Activated CD4-positive, alpha-beta memory T cell treated with anti-CD3 and anti-CD28 coated beads for 36 hours (primary cell): ENCODE measurements at places on chromosomes 11 and 22. TPM values are rescaled to one million over a fixed set of nuclear protein-coding genes. Genes with fewer than 3 reads are reported as not detected.

The FOLH1 gene
- total RNA-seq: not detected

- DNase-seq: peak; percentile 72
Measured at GRCh38 chr11:69088676-69089146, 40.0 kb downstream of the TPCN2 start.

DNA sequence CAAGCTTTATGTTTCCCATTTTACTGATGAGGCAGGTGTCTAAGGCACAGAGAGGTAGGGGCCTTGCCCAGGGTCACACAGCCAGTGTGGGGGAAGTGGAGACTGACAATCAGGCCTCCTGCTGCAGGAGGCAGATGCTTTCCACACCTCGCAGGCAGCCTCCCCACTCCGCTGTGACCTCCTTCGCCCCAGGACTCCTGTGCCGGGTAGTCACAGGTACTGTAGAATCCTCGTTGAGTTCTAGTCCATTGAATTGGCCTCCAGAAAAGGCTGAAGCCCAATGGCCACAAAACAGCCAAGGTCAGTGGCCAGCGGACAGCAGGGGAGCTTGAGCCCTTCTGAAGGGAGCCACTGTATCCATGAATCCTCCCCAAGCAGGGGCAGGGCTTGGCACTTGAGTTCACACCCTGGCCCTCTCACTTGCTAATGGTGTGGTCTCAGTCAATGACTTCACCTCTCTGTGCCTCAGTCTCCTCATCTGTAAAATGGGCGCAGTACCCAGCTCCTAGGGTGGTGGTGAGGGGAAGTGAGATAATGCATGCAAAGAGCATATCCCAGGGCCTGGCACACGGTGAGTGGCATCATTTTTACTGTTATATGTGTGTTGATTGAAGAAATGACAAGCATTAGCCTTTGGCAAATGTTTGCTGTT, 1.1 kb upstream of the FXYD2 start:
- peak; percentile 5 for DNase-seq

The PDGFD gene
- total RNA-seq: not detected

DNA sequence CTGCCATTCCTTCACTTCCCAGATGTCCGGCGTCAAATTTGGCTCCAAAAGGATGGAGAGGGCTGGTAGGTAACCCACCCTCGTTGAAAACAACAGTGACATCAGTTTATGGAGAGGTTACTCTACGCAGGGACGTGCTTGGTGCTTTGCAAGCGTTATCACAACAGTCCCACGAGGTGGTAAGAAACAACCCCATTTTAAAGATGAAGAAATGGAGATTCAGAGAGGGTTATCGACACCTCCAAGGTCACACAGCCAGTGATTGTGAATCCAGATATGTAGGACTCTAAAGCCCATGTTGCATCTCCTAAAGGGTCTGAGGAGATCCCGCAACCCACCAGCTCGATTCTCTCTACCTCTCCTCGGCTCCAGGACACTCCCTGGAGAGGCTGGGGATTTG, 773 bp downstream of the MIAT start:
- no peak for DNase-seq

The PIK3IP1 gene
- 19.1 TPM for total RNA-seq

The OLFML1 gene
- not detected for total RNA-seq

DNA sequence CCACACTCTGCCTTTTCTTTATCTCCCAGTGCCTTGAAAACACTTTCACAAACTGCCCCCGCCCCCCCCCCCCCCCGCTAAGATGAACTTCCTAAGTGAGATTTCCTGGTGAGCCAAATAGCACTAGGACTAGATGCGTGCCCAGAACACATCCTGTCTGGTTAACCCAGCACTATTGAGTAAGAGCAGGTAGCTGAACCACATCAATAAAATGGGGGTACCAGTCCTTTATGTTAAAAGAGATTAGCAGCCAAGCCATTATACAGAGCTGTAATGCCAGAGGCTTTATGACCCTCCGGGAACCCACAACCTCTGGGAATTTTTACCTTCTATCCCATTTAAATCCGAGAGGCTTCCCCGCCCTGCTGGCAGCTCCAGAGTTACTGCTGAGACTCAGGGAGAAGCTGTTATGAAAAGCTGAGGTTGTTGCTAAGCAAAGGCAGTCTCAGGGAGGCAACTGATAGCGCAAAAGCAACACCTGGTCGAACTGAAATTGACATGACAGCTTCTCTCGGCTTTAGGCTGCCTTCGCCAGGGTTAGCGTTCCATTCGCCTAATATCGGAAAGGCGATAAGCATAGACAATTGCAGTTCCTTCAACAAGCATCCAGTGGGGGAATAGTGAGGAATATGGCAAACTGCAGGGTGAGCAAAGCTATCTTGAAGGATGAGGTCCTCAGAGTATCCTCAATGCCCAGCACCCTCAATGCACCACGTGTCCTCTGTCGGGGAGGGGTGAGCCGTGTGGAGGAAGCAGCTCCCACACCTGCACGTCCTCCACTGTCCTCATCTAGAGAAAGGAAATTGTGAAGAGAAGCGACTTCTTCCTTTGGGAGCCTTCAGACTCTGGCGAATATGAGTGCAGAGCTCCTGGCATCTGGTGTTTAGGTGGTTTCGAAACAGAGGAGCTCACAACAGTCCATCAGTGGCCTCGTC, 977.0 kb downstream of the NTM start:
- no peak for DNase-seq

GRCh38 chr11:80650966-80651365, 1210.1 kb upstream of the TENM4 start:
- no peak for DNase-seq

The TENM4 gene
- total RNA-seq: not detected

DNA sequence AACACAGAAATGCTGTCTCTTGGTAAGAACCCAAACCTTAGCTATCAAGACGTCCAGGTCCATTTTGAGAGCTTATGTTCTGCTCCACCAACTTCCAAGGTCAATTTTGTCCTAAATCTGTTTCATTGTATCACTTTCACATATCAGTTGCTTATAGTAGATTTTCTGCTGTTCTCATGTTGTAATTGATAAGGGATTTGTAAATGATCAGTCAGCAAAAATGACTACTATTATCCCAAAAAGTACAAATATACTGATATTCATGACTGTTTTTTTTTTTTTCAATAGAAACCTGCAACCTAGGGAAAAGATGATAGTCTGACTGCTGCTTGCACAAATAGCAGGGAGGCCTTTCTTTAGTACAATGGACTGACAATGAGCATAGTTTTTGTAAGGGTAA, 128.1 kb downstream of the ARHGAP20 start:
- DNase-seq: no peak

- DNase-seq: no peak
Measured at GRCh38 chr11:130692220-130692619, 224.1 kb downstream of the SNX19 start.

The SERHL2 gene
- total RNA-seq: 1.2 TPM

GRCh38 chr11:9498457-9499078, 37.8 kb downstream of the ZNF143 start:
- no peak for DNase-seq

The ZNHIT2 gene
- total RNA-seq: 9.7 TPM

GRCh38 chr11:62796281-62796680, 4.5 kb upstream of the TMEM223 start:
- DNase-seq: no peak

- no peak for DNase-seq
Measured at GRCh38 chr11:22991196-22991595, 130.9 kb upstream of the CCDC179 start.

GRCh38 chr11:5600374-5600851, 4.0 kb downstream of the TRIM6 start:
- peak; percentile 72 for DNase-seq

GRCh38 chr11:126026579-126026978, 36.1 kb downstream of the CDON start:
- DNase-seq: no peak
